Neural cell (in vitro differentiated cells): ENCODE measurements at places on chromosomes 6 and 20. TPM values are rescaled to one million over a fixed set of nuclear protein-coding genes. Genes with fewer than 3 reads are reported as not detected.

Gene NOTCH4
- 5.5 and 5.7 TPM in 2 replicates for polyA plus RNA-seq

Gene MLIP
- 0.32 TPM in 1 of 2 replicates, not detected in the other for polyA plus RNA-seq

Gene GNRH2
- 1.9 and 3.0 TPM in 2 replicates for polyA plus RNA-seq

Gene FOXA2
- not detected in 2 replicates for polyA plus RNA-seq

Gene FUT9
- polyA plus RNA-seq, result 16.1 and 18.5 TPM in 2 replicates

Gene TREML2
- not detected in 2 replicates for polyA plus RNA-seq

Gene TMEM239
- polyA plus RNA-seq, result not detected in 2 replicates

Gene FAM83B
- polyA plus RNA-seq, result not detected in 2 replicates

Gene SPATS1
- polyA plus RNA-seq, result not detected in 2 replicates

Gene POLR1C
- polyA plus RNA-seq, result 62.0 and 88.7 TPM in 2 replicates

Gene RSPH3
- polyA plus RNA-seq, result 2.4 and 3.5 TPM in 2 replicates

Gene SNAP25
- polyA plus RNA-seq, result 135 and 139 TPM in 2 replicates

Gene LAMA2
- polyA plus RNA-seq, result 0.12 and 2.5 TPM in 2 replicates

Gene GNMT
- polyA plus RNA-seq, result 0.30 and 0.97 TPM in 2 replicates

Gene PCK1
- 0.24 TPM in 1 of 2 replicates, not detected in the other for polyA plus RNA-seq

Gene BPIFB4
- not detected in 2 replicates for polyA plus RNA-seq

Gene XKR7
- polyA plus RNA-seq, result 9.6 and 12.8 TPM in 2 replicates

Gene MMP24
- 57.4 and 68.9 TPM in 2 replicates for polyA plus RNA-seq

Gene HLA-DPB1
- polyA plus RNA-seq, result 2.3 TPM in 1 of 2 replicates, not detected in the other

Gene PLA2G7
- polyA plus RNA-seq, result 0.35 TPM in 1 of 2 replicates, not detected in the other

Gene CD2AP
- 11.1 and 16.8 TPM in 2 replicates for polyA plus RNA-seq

Gene WFDC10B
- not detected in 2 replicates for polyA plus RNA-seq

Gene KHDC1
- 1.5 and 2.5 TPM in 2 replicates for polyA plus RNA-seq

Gene PAK5
- polyA plus RNA-seq, result 47.0 and 48.3 TPM in 2 replicates

Gene OR2B2
- not detected in 2 replicates for polyA plus RNA-seq

Gene FNDC11
- 1.9 and 5.2 TPM in 2 replicates for polyA plus RNA-seq

Gene BNIP5
- polyA plus RNA-seq, result not detected in 2 replicates

Gene SAMD5
- 14.1 and 14.5 TPM in 2 replicates for polyA plus RNA-seq

Gene HNF4A
- polyA plus RNA-seq, result 0.68 TPM in 1 of 2 replicates, not detected in the other

Gene PDE10A
- polyA plus RNA-seq, result 43.7 and 52.4 TPM in 2 replicates

Gene DCDC2
- 0.06 and 0.57 TPM in 2 replicates for polyA plus RNA-seq
